ENCODE measurements at places on chromosomes 4 and X.

DNA sequence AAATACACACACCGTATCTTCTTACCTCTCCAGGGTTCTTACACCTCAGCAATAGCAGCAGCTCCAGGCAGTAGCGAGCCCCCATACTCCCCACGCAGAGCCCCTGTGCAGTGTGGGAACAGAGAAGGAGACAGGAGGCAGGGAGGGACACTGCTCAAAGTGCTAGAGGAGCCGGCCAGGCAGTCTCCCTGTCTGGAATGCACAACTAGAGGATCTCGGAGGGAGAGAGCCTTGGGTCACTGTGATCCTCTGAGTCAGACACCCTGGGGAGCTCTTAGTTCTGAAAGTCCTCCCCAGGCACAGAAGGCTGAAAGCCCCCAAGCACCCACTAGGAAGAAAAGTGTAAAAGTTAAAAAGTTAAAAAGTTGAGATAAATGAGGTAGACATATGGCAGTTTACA, 16.0 kb downstream of the AMELX start:
- no peak for DNase-seq

DNA sequence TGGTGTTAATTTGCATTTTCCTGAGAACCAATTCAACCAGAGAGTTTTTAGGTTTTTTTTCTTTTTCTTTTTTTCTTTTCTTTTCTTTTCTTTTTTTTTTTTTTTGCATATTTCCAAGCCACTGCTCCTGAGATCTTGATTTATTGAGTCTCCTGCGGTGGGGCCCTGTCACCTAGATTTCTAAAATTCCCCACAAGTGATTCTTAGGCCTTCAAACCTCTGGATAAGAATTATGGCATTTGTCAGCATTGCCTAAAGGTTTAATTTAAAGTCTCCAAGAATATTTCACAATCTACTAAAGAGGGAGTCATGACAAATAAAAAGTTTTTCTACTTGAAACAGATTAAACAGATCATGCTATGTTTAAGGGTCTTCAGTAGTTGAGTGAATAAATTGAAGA, 84.9 kb downstream of the GAB1 start:
- no peak for DNase-seq

GRCh38 chrX:110407910-110408545, 49.4 kb downstream of the RTL9 start:
- DNase-seq = no peak

DNA sequence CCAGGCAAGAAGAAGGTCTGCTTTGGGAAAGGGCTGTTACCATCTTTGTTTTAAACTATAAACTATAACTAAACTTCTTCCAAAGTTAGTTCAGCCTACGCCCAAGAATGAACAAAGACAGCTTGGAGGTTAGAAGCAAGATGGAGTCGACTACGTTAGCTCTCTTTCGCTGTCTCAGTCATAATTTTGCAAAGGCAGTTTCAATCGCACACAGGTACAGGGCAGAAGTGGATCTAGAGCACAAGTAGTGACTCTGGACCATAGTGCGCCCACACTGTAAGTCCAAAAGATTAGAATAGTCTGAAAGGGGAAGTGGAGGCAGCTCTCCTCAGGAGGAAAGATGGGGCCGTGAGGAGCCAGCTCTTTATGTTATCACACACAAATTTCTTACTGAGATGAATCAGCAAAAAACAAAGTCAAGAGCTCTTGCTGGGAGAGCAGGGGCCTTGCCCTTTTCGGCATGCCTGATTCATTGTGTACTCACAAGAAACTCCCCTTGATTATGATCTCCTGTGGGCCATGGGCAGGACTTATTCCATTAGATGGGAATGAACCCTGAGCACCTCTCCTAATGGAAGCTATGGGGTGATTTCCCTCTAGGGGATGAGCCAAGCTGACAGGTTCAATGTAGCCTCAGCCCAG, 58.6 kb downstream of the FUNDC1 start:
- DNase-seq = no peak

DNA sequence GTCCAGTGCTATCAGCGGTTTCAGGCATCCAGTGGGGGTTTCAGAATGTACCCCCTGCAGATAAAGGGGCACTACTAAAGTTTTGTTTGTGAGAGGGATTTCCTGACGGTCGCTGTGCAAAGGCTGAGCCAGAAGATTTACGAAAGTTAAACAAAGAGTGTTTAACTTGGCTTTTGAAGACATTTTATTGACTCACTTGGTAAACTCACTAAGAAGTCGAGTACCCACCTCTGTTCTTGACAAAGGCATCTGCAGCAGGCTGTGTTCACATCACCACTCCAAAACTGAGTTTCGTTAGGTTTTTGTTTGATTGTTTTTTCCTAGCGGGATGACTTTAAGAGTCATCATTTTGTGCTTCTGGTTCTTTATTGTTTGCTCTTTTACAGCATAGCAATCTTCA, 143.9 kb upstream of the TBL1X start:
- DNase-seq = no peak

DNA sequence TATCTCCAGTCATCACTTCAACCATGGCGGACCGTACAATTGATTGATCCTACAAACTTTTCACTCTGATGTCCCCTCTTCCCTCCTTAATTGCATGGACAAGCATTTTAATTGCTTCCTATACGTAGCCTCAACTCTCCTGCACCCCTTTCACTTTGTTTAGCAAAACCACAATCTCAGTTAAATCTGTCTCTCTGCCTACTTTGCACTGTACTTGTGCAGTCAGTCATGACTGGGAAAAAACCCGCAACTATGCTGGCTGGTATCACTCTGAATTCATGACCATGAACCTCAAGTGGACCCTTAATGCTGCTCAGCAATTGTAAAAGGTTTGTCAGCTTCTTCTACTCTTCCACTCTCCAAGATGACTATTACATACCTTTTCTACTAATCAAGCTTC, 51.7 kb upstream of the AFF2 start:
- no peak for DNase-seq

- no peak for DNase-seq
Measured at GRCh38 chr4:146545102-146545501, 23.4 kb upstream of the SLC10A7 start.

- DNase-seq = no peak
Measured at GRCh38 chrX:40094041-40094899, 3.5 kb downstream of the BCOR start.

DNA sequence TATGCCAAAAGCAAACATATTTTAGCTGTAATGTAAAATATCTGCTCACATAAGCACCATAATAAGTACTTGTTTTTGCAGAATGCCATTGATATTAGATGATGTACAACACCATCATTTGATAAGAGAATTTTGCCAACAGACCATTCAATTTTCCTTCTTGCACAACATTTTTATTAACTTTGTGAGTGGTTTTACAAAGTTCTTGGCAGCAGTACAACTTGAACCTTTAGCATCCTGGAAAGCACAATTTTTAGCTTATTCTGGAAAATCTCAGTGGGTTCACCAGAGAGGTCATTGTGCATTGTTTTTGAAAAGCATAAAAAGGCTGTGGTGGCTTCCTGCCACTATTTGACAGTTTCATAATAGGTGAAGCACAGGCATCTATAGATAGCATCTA, 26.4 kb upstream of the REPS2 start:
- DNase-seq = no peak

GRCh38 chr4:147597561-147597960, 19.6 kb upstream of the TMEM184C start:
- DNase-seq = no peak

GRCh38 chr4:159171287-159171686, 68.4 kb downstream of the RAPGEF2 start:
- no peak for DNase-seq

DNA sequence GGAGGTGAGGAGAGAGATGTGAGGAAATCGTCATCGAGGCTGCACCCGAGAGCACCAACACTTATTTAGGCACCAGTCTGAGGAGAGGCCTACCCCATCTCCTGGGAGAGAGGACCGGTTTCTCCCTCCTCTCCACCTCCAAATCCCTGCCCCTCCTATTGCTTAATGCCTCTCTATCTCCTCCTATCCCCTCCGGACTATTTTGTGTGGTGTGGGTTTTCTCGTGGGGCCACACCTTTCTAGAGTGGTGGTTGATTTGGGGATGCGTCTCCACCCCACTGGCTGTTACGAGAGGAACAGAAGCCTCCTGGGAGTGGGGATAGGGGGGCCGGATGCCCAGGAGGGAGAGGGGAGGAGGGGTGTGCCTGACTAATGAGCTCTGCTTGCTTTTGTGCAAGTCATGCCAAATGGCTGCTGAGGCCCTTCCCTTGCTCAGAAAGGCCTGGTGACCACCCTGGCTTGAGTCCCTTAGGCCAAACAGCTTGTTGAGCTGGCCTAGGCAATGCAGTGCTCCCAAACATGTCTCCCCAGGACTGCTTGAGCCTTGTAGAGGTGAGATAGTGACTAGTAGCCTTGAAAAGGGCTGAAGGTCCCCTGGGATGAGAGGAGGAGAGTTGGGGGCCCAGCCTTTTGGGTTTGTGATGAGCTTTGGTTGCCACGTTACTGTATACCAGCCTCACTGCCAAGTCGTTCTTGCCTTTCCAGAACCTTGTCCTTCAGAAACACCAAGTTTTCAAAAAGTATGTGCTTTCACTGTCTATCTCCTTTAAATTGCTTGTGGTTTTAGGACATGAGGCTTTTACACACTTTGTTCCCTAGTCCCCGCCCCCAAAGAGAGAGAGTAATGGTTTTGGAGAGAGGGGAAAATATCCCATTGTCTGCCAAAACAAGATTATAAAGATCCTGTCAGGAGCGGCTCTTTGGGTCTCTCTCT, 1.2 kb downstream of the MSN start:
- DNase-seq = no peak

DNA sequence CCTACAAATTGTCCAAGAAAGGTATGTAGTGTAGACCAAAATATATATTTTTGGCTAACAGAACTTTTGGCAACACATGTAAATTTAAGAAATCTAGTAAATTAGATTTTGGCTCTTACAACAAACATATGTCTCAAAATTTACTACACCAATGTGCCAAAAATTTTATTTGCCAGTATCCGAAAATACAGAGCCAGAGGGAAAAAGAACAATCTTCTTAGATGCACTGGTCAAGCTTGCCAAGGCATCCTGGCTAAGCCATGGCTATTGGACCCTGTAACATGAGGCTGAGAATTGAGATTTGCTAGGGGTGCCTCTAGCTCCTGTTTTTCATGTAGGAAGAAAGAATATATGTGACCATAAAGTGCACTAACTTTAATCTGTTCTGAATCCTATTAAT, 91.8 kb downstream of the GABRG1 start:
- no peak for DNase-seq

DNA sequence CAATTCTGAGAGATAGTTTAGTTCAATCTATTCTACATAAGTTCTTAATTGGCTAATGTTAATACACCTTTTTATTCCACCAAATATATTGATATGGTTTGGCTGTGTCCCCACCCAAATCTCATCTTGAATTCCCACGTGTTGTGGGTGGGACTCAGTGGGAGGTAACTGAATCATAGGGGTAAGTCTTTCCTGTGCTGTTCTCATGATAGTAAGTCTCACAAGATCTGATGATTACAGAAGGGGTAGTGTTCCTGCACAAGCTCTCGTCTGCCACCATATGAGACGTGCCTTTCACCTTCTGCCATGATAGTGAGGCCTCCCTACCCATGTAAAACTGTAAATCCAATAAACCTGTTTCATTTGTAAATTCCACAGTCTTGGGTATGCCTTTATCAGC, 11.3 kb downstream of the PPA2 start:
- no peak for DNase-seq

DNA sequence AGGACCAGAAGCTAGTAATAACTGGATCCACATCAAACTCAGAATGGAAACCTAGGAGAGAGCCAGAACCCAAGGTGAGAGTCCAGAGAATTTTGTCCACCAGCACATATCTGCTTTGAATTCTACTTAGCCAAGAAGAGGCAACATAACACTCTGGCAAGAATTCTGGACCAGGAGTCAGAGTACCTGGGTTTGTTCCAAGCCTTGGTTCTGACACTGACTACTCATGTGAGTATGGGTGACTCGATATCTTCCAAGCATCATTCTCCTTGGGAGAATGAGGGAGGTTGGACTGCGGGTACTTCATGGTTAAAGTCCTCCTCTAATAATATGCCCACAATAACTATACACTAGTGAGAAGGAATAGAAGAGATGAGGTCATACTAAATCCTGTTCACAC, 144.0 kb upstream of the JADE1 start:
- DNase-seq = no peak

GRCh38 chr4:174616661-174617060, 94.4 kb upstream of the HPGD start:
- no peak for DNase-seq

- DNase-seq = no peak
Measured at GRCh38 chrX:47991263-47992094, 12.3 kb downstream of the ZNF182 start.

GRCh38 chr4:137521053-137521452, 11.2 kb downstream of the PCDH18 start:
- DNase-seq = no peak

GRCh38 chr4:64360664-64361398, 48.4 kb downstream of the TECRL start:
- DNase-seq = no peak

DNA sequence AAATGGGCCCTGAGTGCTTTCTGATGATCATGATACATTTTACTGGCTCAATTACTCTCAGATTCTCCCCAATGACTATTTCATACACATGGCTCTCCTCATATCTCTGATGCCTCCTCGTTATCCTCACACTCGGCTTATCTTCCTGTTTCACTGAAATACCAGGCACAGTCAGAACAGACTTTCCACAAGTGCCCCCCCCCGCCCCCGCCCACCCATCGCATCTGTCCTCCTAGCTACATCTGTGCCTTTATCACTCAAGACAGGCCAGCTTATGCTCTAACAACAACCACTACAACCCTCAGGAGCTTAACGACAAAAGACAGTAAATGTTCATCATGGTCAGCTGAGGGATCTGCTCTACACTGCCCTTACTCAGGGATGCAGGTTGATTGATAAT, 610.6 kb upstream of the DIPK2B start:
- no peak for DNase-seq

GRCh38 chr4:3115637-3116270, 41.3 kb downstream of the HTT start:
- DNase-seq = no peak

DNA sequence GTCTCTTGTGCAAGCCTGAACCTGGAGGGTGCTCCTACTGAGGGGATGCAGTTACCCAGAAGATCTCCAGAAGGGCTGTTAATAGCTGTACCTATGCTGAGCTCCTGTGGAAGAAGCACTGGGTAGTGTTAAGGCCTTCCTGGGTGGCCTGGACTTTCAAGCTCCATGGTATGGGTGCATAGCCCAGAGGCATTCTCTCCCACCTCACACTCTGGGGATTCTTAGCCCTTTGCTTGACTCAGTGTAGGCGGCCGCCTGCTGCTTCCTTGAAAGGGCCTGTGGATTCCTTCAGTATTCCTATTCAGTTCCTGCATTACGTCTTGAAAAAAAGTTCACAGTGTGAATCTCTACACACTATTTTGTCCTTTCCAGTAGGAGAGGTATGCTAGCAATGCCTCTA, 235.7 kb upstream of the MAGEB16 start:
- DNase-seq = no peak

DNA sequence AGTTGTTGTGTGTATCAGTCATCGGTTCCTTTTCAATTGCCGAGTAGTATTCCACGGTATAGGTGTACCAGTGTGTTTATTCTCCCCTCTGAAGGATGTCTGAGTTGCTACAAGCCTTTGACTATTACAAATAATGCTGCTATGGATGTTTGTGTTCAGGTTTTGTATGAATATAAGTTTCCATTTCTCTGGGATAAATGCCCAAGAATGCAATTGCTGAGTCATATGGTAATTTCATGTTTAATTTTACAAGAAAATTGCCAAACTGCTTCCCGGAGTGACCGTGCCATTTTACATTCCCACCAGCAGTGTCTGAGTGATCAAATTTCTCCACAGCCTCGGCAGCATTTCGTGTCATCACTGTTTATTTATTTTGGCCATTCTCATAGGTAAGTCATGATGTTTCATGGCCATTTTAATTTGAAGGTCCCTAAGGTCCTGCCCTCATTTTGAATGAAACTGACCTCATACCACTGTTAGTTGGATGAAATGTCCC, 73.9 kb downstream of the IRF2 start:
- DNase-seq = no peak

Data from stimulated activated CD8-positive, alpha-beta memory T cell treated with anti-CD3 and anti-CD28 coated beads, Interleukin-2, amount 100 ng/mL, for 1 hour (primary cell).